AG04449 (cell line): ENCODE measurements at places on chromosomes 12 and 14.

DNA sequence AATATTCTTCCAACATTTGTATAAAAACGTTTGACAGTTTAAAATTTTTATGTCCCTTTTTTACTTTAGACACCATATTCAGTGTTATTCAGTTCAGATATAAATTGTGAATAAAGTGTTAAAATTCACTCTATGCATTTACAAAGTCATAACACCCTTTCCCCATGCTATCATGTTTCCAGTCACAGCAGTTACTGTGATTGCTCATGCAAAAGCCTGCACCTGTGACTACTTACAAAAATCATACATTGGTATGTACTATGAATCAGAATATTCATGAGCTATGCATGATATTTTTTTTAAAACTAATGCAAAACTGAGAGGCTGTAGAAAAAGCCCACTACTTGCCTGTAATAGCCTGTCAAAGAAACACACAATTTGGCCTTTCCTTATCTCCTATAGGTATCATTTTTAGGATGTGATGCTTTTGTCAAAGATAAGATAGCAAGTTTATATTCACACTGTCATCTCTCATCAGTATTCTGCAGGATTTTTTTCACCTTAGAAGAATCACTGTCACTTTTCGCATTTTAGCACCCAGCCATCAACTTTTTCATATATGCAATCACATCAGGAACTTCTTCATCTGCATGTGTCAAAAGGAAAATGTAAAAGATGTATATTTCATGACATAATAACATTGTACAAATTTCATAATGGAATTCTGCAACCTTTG lies 443.2 kb downstream of the C12orf50 start:
- DNase-seq = no peak

DNA sequence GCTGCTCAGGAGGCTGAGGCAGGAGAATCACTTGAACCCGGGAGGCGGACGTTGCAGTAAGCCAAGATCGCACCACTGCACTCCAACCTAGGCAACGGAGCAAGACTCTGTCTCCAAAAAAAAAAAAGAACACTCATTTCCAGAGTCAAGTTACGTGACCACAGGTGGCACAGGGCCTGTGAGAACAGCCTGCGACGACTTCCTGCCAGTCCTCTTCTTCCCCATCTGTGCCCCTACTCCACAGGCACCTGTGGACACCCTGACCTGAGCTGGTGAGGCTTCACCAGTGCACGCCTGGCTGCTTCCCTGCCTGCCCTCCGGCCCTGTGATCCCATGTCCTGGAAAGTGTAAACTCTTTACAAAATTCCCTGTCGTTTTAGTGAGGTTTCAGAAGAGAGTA lies 77.7 kb downstream of the PPP2R5C start:
- no peak for DNase-seq

DNA sequence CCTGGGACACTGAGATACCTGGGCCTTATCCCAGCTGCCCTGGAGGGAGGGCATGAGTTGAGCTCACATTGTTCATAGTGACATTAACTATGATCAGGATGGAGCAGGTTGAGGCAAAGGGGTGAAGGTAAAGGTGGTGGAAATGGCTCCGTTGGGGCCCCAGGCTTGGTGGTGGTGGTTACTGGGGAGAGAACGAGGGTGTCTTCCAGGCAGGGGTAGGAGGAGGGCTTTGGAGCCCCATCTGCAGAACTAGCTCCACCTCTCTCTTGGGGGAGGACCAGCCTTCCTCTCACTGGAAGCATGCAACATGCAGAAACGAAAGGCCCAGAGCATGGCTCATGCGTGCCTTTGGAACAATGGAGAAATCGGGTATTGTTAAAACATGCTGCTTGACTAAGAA lies 217.0 kb downstream of the SLC41A2 start:
- no peak for DNase-seq

DNA sequence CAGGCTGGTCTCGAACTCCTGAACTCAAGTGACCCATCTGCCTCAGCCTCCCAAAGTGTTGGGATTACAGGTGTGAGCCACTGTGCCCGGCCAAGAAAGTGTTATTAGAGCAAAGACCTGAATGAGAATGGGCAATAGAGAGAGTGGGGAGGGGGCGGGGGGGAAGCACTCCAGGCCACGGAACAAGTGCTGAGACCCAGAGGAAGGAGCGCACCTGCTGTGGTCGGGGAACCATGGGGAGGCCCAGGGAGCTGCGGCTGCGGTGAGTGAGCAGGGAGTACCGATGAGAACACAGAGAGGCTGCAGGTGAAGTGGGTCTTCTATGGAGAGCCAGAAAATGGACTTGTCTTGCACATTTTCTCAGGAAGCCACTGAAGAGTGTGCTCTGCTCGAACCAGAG lies 10.8 kb downstream of the SMIM41 start:
- no peak for DNase-seq

- DNase-seq = no peak
Measured at GRCh38 chr12:13256692-13257045, 60.1 kb downstream of the EMP1 start.

DNA sequence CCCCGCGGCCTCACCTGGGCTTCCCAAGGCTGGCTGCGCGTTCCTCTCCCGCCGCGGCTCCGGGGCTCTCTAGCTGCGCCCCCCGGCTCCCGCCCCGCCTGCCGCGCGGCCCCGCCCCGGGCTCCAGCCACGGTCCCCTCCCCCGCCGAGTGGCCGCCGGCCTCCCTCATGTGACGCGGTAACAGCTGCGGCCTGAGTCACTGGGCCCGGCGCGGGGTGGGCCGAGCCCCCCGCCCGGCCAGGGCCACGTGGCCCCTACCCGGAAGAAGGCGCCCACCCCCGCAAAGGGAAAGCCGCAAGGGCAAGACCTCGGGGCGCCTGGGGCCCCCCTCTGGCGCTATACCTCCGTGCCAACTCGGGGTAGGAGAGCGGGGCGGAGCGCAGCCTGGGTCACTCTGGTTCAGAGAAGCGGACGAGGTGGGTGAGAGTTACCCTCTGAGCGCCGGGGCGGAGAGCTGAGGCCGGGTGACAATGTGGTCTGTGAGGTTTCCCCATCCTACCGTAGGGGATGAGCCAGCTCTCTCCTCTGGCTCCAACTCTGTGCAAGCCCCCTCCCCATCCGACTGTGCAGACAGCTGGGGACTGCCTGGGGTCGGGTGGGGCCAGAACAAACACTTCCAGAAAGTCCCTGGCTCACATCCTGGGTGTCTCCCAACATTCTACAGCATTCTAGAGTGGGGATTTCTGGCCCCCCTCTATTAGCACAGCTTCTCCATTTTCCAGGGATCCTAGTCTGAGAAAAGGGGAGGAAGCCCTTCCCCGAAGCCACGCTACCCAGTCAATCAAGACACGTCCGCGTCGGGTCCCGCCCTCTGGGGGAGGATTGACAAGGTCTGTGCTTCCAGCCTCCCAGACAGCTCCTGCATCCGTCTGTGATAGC lies at the start of gene CD63:
CD63 (minus strand) TSS at position 71 of the 880 bp plus-strand sequence. CDS start 668 bp downstream, outside the sequence.
- no peak for DNase-seq

DNA sequence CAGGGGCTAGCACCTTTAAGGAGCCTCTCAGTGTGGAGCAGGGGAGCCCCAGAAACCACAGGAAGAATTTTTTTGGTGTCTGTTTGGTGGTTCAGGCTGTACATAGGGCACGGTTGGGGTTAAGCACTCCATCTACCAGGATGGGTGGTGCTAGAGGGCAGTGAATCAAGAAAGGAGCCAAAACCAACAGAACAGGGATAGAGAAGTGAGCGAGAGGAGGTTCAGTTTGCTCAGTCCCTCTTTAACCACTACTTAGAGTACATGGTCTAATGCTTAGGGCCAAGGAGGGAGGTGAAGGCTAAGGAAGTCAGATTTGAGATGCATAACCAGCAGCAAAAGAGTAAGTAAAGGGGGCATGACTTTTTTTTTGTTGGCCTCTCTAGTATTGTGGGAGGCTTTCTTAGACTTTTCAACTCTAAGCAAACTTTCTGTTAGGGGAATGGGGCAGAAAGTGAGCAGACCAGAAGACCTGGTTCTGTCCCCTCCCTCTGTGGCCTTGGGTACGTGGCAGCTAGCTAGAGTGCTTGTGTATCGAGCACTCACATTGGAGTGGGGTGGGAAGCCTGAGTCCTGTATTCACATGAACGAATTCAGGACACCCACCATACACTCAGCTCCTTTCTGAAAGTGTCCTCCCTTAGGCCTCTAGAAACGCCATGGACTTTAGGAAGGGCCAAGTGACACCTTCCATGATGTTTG lies 6.6 kb upstream of the NPFF start:
- DNase-seq = no peak

GRCh38 chr14:52265253-52265652 lies 2.2 kb upstream of the PTGDR start:
- no peak for DNase-seq

GRCh38 chr12:23600919-23601318 lies 348.6 kb downstream of the SOX5 start:
- DNase-seq = no peak

DNA sequence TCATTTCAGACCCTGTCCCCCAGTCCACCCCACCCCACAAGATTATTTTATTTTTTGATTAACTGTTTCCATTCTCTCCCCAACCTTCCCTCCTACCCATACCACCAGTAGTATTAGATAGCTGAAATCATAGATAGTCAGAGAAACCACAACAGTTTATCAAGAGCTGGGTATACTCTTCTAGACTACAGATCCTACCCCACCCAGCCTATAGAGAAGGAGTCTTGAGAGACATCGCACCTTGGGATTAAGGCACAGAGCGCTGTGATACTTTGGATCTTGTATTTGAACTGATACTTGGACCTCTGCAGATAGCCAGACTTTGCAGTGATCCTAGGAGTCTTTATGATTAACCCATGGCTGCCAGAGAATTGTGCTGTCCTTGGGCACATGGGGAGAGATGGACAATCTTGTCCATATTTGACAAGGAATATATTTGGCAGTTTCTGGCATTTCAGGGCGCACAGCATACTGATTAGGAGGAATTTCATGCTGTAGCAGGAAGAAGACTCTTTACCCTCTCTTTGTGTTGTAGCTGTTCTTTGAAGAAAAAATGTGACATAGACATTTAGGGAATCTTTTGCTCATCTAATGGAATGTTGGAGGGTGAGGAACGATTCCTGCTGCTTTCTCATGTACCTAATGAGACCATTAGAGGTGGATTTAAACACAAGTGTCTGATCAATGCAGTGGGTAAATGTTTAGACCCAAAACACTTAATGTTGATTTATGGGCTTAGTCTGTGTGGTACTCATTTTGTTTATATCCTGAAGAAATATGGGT lies 982 bp downstream of the RBMS2 start:
- no peak for DNase-seq

DNA sequence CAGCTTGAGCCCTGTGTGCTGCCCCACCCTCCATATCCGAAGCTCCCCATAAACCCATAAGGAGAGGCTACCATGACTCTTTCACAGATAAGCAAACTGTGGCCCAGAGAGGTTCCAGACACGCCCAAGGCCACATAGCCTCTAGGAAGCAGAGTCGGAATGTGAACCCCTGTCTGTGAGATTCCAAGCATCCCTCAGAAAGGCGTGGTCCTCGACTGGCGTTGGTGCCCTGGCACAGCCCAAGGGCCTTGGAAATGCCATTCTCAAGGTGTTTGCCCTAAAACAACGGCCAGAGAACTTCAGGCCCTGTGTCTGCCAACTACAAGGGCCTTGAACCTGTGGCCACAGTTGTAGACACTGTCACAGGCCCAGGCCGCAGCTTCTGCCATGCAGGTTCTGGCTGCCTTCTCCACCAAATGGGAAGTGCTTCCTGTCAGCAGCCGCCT lies 8.5 kb upstream of the DIO3 start:
- no peak for DNase-seq

DNA sequence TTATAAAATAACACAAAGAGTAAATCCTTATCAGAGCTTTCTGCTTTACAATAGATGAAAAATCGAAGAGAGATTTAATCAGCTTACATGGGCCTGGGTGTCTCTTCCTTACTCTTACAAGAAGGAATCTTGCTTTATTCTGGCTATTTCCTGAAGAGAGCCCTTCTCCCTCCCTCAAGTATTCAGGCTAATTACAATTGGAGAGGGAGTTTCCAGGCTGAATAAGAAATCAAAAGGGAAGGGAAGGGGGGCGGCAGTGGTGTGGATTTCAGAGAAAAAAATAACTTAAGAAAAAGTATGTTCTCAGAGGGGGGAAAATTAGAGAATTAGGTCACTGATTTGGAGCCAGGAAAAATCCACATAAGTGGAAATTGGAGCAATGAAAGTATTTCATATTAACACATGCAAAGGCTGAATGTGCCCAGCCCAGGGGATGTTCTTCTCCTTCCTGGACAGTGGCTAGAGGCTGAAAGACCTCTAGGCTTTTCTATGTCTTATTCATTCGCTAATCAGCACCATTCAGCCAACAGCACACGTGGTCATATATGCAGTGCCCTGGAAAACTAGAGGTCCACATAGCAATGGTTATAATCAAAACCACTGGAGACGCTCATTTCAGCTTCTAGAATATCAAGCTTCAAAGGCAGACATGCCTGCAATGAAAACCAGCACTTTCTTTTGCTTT lies 158.9 kb upstream of the BTG1 start:
- no peak for DNase-seq
